ENCODE measurements at places on chromosomes 7 and 10.

DNA sequence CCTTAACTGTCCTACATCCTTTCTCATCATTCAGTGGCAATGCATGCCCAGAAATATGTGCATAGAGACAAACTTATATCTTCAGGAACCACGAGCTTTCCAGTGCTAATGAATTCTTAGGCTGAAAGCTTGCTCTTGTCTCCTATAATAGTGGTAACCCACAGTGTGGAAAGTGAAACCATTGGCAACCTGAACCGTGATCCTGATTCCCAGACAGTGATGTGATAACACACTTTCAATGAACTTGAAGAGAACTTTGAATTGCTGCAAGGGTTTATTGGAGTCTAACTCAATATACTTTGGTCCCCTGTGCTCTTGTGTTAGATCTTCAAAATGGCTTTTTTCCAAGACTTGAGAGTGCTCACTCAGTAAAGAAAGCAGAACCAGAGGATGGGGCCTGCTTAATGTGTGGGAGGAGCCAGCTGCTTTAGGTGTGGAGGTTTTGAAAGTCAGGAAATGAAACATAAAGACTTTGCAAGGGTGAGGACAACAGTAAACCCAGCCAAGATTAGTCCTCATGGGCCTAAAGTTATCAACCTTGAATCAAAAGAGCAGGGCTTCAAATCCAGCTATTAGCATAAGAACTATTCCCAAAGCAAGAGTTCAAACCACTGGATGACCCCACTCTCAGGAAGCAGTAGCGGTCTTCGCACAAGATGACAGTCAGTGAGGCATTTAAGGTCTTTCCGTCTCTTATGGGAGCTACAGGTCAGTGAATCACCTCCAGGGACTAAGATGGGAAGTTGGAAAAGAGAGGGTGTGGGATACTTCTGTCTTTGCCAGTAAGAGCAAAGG, 332.4 kb upstream of the NRP1 start:
- DNase-seq: no peak

DNA sequence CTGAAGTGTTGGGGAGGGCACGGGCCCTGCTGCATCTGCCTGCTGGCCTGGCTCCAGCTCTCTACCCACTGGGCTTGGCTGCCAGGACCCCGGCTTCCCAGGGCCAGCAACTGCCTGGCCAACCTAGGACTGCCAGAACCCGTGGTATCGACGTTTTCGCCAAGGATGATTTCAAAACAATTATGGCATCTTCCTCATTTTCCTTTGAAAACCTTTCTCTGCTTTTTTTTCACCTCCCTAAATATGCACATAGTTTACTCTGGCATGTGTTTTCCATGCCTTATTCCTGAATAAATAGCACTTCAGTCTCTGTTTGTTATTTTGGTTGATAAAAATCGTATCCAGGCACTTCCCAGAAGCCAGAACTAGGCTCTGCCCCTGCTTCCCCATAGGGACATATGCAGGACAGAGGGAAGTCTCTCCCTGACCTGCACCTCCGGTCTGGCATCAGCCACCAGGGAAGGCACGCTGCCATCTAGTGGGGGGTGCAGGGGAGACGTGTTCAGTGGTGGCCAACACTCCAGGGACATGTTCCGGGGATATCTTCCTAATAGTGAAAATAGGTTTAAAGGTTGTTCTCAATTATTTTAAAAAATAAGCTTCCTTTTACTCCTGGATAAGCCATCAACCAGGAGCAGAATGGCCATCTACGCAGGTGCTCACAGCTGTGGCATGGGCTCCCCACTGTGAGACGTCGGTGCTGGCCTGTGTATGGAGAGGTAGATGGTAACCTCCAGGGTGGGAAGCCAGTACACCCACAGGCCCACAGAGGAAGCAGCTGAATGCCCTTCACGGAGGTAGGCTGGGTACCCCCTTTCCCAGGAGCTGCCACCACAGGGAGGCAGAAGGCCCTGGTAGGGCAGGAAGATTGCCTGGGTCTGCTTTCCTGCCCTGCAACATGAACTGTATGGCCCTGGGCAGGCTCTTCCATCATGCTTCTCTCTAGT, 30.7 kb upstream of the ANTXRL start:
- DNase-seq: no peak

GRCh38 chr10:49751216-49751615, 10.9 kb downstream of the OGDHL start:
- no peak for DNase-seq

DNA sequence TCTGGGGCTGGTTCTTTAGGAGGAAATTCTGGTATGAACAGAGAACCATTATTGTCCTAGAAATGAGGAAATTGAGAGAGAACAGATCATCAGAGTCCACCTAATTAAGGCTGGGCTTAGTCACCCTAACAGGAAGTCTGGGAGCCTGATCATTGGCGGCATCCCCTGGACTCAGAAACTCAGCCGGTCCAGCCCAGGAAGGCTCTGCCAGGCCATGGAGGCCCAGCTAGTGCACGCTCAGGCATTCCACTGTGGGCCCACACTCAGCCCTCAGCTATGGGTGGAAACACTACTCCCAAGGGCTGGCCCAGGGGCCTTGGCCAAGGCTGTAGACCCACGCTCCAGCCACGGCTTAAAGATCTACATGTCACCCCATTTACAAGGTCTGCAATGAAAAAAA, 109.2 kb downstream of the PTPN20 start:
- no peak for DNase-seq

GRCh38 chr7:142569851-142570250, 179.4 kb upstream of the PRSS1 start:
- no peak for DNase-seq

DNA sequence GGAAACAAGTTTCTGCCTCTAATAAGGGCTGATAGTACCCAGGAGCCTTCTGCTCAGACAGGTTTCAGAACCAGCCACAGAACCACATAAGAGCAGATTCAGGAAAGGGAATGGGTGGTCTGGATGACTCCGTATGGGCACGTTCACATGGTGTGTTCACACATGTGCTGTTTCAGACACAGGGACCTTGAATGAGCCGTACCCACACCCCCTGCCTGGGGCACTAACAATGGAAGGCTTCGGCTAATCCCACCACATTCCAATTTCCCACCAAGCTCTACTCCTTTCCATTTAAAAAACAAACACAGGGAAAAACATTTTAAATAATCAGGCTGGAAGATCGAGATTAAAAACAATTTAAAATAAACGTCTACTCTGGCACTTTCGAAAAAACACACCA, 217.3 kb downstream of the GRID1 start:
- no peak for DNase-seq

DNA sequence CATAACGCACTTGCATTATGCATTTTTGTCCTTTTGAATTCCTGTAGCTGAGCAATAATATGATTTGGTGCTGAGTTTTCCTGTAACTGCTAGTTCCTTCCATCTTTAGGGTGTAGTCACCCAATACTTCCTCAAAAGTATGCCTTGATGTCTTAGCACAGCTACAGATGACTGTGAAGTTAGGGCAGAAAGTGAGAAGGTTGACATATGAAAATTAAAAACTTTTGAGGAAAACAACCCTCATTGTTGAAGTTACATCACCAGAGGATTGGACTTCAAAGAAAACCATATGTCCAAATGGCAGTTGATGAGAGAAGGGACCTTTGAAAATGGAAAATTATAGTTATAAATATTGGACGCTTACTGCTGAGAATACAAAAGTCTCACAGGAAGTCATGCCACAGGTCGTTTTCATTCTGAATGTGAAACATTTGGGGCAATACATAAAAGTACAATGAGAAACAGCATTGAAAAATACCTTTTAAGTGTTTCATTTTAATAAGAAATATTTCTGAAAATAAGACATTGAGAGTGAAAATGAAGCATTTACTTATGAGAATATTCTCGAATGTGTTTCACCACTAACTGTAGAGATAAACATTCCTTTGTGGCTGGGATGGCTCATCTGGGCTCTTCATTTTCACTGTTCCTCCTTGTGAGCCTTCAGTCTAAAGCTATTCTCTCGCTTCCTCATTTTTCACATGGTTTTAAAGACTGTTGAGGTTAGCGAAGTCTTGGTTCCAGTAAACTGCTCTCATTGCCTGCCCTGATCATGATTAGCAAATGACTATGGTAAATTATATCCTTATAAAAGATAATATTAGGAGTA, 61.4 kb upstream of the NME8 start:
- no peak for DNase-seq

GRCh38 chr7:142334236-142334635, 76.4 kb upstream of the PRSS58 start:
- DNase-seq: no peak

- peak; percentile 74 for DNase-seq
Measured at GRCh38 chr7:149005427-149006344, 22.6 kb downstream of the PDIA4 start.

- DNase-seq: no peak
Measured at GRCh38 chr7:32108651-32109050, 38.4 kb upstream of the PDE1C start.

GRCh38 chr7:121061677-121062582, 73.4 kb downstream of the CPED1 start:
- no peak for DNase-seq

GRCh38 chr7:83005410-83005809, 157.3 kb downstream of the PCLO start:
- DNase-seq: no peak

DNA sequence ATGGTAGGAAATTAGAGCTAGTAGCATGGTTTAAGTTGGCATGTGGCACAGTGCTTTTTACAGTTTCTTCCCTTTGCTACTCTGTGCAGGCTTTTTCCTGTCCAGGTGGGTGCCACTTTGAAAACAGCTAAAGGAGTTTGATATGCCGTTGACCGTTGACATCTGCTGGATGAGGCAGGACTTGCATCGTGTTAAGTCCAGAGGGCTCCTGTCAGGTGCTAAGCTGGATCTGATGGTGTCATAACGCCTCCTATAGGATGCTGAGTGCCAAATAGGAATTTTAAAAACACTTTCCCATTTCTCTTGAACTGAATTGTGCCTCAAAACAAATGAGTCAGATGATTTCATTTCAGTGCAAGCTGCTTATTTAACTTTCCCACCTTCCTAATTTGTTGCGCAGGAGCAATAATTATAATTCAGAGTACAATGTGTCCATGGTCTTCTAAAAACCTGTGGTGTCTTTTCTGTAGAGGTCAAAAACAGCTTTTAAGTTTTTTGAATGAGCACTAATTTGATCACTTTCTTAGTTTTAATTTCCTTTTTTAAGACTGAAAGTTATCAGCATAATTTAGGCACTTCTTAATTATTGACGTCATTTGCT, 178.3 kb downstream of the CDCA7L start:
- DNase-seq: no peak
